Stimulated activated CD8-positive, alpha-beta memory T cell treated with anti-CD3 and anti-CD28 coated beads, Interleukin-7, amount 100 ng/mL, for 1 hour (primary cell): ENCODE measurements at places on chromosomes 3 and 15.

GRCh38 chr15:31822463-31822862 is 207.9 kb upstream of the CHRNA7 start:
- DNase-seq: no peak

DNA sequence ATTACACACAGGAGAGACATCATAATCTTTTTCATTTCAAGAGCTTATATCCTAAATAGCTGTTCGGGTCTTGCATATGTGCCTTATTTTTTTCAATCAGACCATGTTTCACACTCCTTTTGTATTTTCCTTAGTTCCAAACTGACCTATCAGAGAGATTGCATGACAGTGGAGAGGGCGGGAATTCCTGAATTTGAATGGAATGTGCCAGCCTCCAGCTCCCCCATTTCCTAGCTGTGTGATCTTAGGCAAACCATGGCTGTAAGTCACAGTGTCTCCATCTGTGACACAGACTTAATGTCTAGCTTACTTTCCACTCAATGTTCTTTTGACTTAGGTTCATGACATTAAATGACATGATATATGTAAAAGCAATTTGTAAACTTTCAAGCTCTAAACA is 62.0 kb upstream of the CSTA start:
- no peak for DNase-seq

GRCh38 chr15:73019154-73019553 is 33.1 kb upstream of the NEO1 start:
- no peak for DNase-seq

GRCh38 chr3:40715551-40715950 is 190.8 kb downstream of the ZNF621 start:
- DNase-seq: no peak

- no peak for DNase-seq
Measured at GRCh38 chr15:68789091-68789490, 31.6 kb downstream of the ANP32A start.

GRCh38 chr3:13852638-13853009 is 27.2 kb downstream of the WNT7A start:
- no peak for DNase-seq

- DNase-seq: no peak
Measured at GRCh38 chr3:176687754-176688153, 509.5 kb downstream of the TBL1XR1 start.

DNA sequence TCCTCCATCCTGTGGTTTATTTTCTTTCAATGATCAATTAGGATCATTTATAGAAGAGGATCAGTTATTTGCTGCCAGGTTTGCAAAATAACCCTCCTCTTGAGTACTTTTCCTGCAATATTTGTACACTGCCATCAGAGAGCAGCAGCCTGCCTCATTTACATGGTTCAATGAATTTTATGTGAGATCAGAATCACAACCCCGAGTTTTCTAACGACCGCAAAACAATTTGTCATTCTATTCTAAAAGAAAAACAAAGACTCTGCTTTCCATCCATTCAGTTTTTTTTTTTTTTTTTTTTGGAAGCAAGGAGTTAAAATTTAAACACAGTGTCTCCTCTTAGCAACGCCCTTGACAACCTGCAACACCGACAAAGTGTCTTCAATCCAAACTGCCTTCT is 146.9 kb downstream of the RAB11A start:
- no peak for DNase-seq

DNA sequence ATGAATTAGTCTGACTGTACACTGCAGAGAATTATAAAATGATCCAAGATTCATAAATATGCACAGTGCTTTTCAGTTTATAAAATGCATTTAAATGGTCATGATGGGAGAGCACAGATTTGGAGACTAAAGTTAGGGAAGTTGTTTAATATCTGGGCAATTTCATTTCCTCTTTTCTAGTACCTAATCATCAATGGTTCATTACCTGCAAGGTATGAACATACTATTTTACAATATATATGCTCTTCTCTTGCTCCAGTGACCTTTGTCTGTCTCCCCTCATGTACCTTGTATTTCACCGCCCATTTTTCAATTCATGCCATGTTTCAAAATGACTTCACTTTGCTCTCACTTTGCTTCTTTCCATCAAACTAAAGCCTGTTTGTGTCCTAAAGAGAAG is 114.5 kb downstream of the SUCNR1 start:
- DNase-seq: no peak

DNA sequence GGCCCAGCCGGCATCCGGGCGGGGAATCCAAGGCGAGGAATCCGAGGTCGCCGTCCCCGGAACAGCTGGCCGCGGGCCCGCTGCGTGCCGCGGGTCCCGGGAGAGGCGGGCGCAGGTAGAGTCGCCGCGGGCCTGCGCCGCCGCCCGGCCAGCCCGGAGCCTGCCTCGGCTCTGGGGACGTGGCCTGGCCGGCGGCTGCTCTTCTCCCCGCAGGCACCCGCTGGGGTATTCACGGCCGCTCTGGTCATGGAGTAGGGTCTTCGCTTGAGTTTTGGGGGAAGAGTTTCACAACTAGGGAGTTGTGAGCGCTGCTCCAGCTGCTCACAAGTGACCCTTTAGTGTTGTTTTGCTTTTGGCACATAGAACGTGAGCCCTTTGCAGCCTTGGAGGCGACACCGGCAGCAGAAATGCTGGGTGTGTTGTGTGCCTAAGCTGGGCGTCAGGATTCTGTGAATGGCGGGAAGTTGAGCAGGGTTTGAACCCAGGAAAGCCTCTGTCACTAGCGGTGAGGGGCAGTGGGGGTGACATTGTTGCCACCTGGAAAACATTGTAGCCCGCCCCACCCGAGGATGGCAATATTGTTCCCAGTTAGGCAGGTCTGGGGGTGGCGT is 4.0 kb downstream of the TRIM71 start:
- DNase-seq: no peak

- no peak for DNase-seq
Measured at GRCh38 chr15:78402061-78402610, 35.9 kb upstream of the IREB2 start.

GRCh38 chr3:159860269-159861116 is 128.1 kb upstream of the IL12A start:
- no peak for DNase-seq

- DNase-seq: no peak
Measured at GRCh38 chr3:153680526-153680925, 440.7 kb upstream of the ARHGEF26 start.

DNA sequence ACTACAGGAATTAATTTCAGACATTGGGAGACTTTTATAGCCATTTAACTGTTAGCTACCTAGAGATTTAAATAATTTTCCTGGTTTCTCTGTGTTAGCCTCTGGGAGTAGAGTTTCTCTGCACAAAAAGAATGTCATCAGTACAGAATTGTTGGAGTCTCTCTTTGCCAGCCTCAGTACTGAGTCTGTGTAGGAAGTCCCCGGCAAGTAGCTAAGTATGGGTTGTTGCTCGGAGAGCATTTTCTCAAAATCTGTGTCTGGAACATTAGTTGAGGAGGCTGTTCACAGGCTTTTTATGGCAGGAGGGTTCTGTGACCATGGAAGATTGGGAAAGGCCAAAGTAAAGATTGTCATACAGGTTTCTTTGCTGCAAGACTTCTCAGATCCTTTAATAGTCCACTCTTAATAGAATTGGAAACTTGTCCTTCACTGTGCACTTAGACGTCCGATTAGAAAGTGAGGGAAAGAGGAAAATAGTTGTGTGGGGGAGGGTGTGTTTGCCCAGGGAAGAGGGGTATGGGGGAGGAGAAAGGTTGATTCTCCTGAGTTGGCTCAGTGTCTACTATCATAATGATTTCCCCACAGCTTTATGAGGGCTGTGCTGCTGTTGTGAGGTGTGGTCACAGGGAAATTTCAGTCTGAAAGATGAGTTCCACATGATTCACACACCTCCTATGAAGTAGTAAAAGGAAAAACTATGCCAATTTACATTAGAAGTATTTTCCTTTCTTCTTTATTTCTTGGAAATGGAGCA is 207.1 kb downstream of the PTPRG start:
- no peak for DNase-seq

- no peak for DNase-seq
Measured at GRCh38 chr3:27127195-27127594, 242.0 kb downstream of the NEK10 start.

- no peak for DNase-seq
Measured at GRCh38 chr15:87572381-87572910, 684.1 kb downstream of the NTRK3 start.

DNA sequence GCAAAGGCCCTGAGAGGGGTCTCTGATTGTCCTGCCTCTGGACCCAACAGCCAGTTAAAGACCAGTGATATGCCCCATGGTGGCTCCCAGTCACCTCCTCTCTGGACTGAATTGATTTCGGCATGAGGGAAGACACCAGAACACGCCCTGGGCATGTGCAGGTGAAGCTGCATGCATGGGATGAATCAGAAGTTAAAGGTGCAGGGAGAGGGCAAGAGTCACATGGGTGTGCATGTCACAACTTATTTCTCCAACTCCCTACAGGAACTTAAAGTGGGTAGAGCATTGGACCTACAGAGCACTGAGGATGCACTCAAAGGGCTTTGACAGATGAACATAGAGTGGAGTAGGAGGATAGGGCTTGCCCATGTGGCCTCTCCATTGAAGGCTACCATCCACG is 16.9 kb upstream of the RHCG start:
- DNase-seq: no peak

DNA sequence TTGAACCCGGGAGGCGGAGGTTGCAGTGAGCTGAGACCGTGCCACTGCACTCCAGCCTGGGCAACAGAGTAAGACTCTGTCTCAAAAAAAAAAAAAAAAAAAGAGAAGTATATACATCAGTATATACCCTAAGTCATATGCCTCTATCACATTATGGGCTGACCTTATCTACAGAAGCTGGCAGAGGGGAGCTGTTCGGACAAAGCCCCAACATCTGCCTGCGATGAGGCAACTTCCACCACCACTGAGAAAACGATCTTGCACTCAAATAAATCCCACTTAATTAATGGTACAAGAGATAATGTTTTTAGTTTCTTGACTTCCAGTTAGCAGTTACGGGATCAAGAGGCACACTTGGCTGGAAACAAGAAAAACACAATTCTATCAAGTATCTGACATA is 2.2 kb downstream of the GLT8D1 start:
- no peak for DNase-seq

- DNase-seq: no peak
Measured at GRCh38 chr15:88981244-88982215, 68.4 kb upstream of the MFGE8 start.

GRCh38 chr15:101026656-101027272 is 107.6 kb downstream of the LRRK1 start:
- DNase-seq: no peak

DNA sequence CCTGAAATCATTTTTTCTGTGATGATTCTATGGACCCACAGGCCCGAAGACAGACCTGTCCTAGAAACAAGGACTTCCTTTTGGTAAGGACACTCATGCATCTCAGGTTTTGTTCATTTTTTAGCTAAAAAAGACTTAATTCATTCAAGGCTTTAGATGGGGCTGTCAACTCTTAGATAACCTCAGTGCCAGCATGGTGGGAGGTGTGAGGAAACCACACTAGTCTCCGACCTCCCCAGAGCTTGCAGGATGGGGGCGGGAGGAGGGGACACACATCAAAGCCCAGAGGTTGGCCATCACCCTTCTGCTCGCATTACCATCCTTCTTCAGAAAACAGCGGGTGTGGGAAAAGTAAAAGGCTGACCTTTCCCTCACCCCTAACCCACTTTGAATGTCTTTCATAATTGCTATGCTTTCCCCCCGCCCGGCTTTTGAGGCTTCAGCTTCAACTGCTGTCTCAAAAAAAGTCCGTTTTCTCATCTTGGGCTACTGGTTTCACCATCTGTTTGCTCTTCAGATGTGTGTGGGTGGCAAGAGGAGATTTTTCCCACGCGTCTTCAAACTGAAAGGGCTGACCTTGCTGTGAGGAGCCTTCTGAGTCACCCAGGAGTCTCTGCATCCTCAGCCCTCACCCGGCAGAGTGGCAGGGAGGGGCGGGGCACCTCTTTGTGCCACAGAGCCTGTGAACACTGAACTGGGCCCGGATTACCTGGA is 27.6 kb upstream of the CXCR6 start:
- peak; percentile 51 for DNase-seq

- DNase-seq: no peak
Measured at GRCh38 chr3:106829206-106829605, 548.0 kb upstream of the CCDC54 start.

DNA sequence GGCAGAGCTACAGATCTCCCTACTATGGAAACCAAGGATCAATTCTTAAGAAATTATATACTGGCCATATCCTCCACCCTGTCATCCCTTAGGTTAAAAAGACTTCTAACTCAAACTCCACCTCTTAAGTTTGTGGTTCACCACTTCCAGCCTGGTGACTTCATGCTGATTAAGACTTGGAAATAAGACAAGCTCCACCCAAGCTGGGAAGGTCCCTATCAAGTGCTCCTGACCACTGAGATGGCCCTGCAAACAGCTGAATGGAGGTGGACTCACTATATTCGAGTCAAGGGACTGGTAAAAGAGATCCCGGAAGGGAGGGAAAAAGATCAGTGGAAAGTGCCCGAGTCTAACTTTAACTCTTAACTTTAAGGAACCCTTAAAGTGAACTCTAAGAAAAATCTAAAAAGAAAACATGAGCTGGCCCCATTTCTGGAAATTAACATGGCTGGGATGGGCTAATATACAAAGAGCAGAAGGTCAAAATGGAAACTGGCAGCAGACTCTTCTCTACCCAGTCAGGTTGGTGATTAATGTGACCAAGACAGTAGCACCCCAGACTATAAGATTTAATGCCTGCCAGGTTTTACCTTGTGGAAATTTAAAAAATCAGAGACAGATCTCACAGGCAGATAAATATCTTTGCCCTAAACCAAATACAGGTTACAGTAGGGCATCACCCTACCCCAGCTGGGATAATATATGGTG is 43.9 kb downstream of the PPCDC start:
- no peak for DNase-seq

DNA sequence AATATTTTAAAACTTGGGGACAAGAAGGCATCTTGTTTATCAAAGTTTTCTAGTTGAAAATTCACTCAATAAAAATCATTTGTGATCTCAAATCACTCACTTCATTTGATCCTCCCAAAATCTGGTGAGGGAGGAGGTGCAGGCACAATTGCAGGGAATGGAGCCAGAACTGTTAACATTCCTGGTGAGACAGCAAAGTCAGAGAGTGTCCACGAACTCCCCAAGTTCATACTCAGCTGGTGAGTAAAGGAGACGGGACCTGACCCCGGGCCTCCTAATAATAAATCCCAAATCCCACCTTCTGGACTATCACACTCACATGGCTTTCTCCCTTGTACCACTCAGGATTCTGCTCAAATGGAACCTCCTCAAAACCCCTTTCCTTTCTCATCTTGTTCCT is 252.3 kb upstream of the LRTM1 start:
- no peak for DNase-seq
